ENCODE measurements at places on chromosomes 6 and 20.

DNA sequence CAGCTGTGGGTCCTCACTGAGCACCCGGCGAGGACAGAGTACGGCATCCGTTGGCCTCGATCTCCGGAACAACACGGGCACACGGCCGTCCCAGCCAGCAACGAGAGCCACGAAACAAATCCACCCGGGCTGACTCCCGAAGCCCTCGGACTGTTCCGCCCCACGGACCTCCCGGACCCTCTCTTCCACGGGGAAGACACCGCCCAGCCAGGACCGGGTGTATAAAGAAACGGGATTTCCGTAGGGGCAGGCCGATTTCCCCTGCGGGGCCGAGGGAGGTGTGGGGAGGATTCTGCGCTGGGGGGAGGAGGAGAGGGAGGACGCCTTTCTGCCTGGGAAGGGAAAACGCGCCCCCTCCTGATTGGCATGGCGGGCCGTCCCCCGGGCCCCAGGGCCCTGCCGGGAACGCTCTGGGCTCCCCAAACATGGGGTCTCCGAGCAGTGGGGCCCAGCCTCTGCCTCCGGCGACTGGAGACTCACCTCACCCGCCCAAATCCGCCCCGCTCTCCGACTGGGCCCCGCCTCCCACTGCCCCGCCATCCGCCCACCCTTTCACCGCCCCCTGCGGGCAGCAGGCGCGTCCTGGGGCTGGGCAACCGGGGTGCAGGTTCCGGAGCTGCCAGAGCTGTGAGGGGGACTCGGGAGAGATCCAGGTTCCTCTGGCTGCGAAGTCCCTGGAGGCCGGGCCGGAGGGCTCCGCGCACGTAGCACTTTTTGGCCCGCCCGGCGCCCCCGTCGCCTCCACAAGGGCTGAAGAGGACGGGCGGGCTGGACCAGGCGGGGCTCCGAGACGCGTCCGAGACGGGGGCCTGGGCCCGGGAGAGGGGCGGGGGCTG lies 679 bp upstream of the PPDPF start:
- DNase-seq: no peak

GRCh38 chr6:158347335-158347734 lies 35.1 kb downstream of the TULP4 start:
- DNase-seq: no peak

- no peak for DNase-seq
Observed at GRCh38 chr6:79544299-79544927, 7.2 kb upstream of the LCA5 start.

DNA sequence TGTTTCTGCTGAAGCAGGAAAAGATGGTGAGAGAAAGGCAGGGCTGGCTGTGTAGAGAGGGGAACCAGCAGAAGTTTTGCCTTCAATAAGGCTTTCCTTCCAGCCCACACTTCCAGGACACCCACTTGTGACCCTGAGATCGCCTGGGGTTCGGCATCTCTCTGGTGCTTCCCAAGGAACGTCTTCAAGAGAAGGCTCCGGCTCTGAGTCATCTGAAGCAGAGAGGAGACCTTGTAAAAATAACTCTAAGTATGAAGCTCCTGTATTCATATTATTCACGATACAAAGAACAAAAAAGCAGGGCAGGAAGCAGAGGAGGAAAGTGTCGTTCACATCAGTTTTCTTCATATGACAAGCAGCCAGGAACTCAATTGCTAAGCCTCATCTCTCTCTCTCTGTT lies 95.4 kb upstream of the MRPS10 start:
- DNase-seq: no peak

DNA sequence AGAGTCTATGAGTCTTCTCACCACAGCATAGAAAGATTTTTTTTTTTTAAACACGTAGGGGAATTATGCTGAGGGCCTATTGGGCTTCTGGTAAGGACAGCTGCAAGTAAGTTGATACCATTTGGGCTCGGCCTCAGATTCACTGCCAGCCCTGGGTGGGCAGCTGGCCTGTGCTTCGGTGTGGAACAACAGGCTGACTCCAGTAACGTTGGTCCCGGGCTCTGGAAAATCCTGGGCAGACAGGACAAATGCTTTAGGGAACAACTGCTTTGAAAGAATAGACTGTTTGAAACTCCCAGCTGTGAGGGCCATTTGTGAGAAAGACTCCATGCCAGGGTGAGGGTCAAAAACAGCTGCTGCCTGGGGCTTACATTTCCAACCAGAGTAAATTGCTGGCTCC lies 366.5 kb downstream of the QKI start:
- DNase-seq: no peak

DNA sequence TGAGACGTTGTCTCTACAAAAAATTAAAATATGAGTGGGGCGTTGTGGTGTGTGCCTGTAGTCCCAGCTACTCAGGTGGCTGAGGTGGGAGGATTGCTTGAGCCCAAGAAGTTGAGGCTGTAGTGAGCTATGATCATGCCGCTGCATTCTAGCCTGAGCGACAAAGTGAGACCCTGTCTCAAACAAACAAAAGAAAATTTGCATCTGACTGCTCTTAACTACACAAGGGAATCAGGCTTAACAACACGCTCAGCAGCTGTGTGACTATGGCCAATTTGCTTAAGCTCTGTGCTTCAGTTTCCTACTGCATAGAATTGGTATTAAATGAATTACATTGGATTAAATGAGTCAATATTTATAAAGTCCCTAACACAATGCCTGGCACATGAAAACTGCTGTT lies 24.3 kb upstream of the MRPS10 start:
- no peak for DNase-seq

GRCh38 chr6:140590641-140591040 lies 1216.2 kb upstream of the CITED2 start:
- DNase-seq: no peak

DNA sequence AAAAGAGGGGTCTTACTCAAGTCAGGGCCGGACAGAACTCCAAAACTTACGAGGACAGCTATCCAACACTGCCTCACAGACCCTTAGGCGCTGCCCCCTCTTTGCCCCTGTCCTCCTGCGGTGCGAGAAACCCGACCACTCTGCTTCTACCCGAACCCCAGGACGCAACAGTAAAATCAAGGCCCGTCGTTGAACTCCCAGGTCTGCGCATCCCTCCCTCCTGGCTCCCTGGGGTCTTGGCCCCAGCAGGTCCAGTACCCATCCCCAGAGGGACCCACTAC lies 6.4 kb downstream of the OLIG3 start:
- DNase-seq: no peak

- DNase-seq: no peak
Observed at GRCh38 chr6:509676-510075, 118.1 kb downstream of the IRF4 start.

DNA sequence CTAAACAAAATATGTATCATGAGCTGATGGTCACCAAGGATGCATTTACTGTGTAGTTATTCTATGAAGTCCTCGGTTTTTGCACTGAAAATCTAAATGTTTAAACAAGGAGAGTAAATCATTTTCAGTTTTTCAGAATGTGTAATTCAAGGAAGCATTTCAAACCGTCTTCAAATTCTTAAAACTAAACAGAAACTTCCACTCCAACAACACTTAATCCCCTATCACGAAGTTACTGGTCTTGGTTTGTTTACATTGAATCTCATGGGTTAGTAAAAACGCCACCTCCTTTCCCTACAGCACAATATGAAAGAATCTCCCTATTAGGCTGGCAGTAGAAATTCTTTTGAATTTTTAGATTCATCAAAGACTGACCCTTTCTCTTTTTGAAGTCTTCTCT lies 192.9 kb downstream of the AIG1 start:
- no peak for DNase-seq

GRCh38 chr6:129694036-129694435 lies 15.9 kb downstream of the ARHGAP18 start:
- DNase-seq: no peak

- no peak for DNase-seq
Observed at GRCh38 chr6:36309203-36309602, 27.5 kb downstream of the BNIP5 start.

DNA sequence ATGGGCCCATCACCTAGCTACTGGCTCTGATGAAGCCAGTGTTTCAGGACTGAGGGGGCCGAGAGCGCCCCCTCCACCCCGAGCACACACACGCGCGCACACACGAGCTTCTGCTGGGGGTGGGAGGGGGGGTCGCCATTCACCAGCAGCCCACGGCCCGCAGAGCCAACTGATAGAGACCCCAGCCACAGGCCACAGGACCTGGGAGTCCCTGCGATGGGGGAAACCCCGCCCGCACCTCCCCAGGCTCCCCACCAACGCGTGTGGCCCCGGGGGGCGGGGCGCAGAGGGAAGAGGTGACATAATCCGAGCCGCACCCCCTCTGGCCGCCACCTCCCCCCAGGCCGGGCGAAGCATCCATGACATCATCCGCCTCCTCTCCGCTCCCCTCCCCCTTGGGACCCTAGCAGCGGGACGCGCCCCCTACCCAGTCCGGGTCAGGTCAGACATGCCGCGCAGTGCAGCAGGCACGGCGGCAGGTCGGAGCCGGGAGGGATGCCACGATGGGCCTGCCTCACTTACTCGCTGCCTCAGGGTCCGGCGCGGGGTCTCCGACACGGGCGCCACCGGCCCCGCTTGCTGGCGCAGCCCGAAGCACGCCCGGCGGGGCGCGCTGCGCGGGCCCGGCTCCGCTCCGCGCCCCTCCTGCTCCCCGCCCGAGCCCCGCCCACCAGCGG lies at the start of gene LZTS3:
Gene LZTS3, minus strand, starts transcription at position 617 of the 677 bp plus-strand sequence. CDS start 6,386 bp downstream, outside the sequence.
- no peak for DNase-seq

GRCh38 chr20:22836877-22837276 lies 198.2 kb upstream of the SSTR4 start:
- no peak for DNase-seq

- DNase-seq: peak; percentile 45
Observed at GRCh38 chr20:37907677-37908401, 4.9 kb downstream of the VSTM2L start.

- no peak for DNase-seq
Observed at GRCh38 chr20:19137641-19138040, 74.8 kb upstream of the SLC24A3 start.

- DNase-seq: no peak
Observed at GRCh38 chr6:30031381-30031780, 29.7 kb upstream of the POLR1H start.

DNA sequence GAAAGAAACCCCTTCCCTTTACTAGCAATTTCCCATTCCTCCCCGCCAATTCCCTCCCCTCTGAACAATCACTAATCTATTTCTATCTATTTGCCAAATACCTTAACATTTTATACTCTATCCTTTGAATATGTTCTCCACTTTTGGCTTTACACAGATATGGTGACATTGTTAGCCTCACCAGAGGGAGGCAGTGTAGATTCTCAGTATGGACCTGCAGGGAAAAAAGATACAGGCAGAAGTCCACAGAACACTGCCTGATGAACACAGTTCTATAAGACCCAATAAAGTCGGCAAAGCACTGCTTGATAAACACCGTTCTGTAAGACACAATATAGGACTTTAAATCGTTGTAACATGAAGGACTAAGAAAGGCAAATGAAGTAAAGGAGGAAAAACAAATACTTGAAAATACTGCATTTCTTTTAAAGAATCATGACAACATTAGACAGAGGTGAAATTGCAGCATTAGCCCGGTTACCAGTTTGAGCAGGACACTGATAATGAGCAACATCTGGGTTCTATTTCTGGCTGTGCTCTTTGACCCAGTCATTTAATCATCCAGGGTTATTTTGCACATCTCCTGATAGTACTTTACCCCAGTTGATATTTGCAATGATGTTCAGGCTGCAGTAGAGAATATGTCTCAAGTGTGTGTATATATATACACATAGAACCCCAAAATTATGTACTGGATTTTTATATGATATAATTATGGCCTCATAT lies 296.8 kb downstream of the UTRN start:
- DNase-seq: no peak

DNA sequence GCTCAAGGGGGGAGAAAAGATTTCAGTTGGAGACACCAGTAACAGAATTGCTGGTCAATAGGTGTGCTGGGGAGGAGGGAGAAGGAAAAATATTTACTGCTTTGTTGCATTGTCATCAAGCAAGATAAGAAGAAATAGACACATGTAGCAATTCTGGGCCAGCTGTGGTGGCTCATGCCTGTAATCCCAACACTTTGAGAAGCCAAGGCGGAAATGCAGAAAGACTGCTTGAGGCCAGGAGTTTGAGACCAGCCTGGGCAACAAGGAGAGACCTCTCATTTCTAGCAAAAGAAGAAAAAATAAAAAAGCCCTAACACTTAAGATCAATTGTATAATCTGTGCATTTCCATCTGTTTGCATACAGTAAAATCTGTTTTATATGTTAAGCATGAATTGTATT lies 126.6 kb downstream of the ZFP64 start:
- no peak for DNase-seq

GRCh38 chr6:127550403-127550802 lies 26.6 kb upstream of the C6orf58 start:
- peak; percentile 45 for DNase-seq

- DNase-seq: no peak
Observed at GRCh38 chr6:51028276-51028675, 209.6 kb downstream of the TFAP2B start.

DNA sequence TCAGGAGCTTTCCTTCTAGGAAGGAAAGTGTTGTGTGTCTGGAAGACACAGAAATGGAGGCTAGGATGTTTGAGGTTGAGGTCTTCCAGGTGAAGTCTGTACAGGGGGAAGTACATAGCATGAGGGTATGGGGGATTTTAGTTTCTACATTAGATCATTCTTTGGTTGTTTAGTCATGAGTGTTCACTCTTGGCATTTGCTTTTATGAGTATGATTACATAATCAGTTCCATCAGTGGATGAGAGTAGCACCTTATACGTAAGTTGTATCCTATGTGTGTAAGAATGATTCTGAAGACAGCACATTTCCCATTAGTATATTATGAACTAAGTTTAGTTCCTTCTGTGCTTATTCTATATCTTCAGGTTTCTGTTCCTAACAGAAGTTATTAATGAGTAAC lies 1.9 kb downstream of the CDYL start:
- DNase-seq: no peak

DNA sequence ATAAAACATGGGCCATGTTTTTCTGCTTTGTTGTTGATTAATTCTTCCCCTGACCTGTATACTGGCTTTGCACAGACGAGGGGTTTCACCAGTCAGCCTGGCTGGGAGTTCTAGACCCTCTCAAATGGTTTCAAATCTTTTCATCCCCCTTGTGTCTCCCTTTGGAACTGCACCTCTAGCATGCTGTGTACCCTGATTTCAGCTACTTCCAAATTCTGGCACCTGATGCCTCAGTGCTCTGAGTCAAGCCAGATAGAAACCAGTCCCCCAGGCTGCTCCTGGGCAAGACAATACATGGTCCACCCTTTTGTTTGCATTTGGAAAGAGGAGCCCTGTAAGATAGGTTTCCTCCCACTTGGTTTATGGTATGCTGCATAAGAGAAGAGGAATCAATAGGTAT lies 290.2 kb downstream of the BTBD3 start:
- no peak for DNase-seq

DNA sequence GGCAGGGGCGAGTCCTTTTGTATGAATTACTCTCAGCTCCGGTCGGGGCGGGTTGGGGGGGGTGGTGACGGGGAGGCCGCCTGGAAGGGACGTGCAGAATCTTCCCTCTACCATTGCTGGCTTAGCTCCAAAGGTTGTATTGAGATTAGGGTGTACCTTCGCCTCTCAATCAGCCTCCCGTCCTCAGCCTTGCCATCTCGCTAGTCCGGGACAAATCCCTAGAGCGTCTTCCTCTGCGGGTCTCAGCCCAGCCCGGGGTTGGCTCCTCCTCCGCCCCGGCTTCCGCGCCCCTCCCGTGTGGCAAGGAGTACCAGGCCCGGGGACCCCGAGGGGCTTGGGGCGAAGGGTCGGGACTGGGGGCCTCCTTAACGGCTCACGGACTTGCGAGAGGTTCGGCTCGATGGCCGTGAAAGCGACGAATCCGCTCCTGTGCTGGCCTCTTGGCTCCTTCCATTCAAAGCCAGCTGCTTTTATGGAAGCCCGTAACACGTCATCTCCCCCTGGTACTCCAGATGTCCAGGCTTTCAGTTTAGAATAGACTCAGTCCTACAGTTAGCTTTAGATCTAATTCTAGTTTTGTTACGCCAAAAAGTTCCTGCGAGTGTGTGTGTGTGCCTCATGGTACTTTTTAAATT lies 636 bp upstream of the EEF1A1 start:
- peak; percentile 64 for DNase-seq
